Calu3 (cell line): ENCODE measurements at places on chromosomes 1 and 21.

- H3K4me1 ChIP-seq, result peaks cover 51% of the 10 kb centered on the region
- H3K27ac ChIP-seq, result peak overlapping the region; percentile 85
- H3K27me3 ChIP-seq, result no peaks in the 10 kb centered on the region
- H3K36me3 ChIP-seq, result peaks cover 50% of the 10 kb centered on the region
Observed at GRCh38 chr1:94926126-94926914, 590 bp downstream of the CNN3 start.

GRCh38 chr1:171545523-171545922 lies 60.2 kb downstream of the PRRC2C start:
- H3K36me3 ChIP-seq, result peaks cover 82% of the 10 kb centered on the region
- no peaks in the 10 kb centered on the region for H3K4me1 ChIP-seq
- no peaks in the 10 kb centered on the region for H3K27me3 ChIP-seq
- no peak overlapping the region for H3K27ac ChIP-seq

DNA sequence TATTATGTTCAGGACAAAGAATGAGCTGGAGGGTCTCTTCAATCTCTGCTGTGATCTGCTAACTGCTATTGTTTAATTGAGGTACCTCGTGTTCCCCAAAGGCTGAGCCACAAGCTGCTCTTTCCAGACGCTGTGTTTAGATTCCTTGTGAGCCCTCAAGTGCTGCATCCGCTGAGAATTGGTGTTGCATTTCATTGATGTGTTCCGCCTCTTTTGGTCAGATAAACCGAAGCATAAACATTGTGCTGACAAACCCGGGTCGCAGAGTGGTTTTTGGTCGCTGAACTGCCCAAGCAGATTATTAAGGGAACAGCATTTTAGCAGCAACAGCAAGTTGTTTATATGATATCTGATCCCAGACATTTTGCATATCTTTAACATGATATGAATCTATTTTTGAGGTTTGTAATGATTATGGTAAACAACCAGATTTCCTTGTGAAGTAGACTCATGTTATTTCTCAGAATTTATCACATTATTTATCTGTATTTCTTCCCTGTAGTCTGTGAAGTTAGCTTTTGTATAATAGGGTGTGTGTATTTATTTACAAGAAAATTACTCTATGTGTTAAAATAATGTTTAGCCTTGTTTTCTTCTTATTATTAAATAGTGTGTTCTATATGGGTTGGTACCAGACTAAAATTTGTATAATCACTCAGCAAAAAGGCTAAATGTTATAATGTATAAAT lies 217.2 kb upstream of the C1orf105 start:
- H3K36me3 ChIP-seq, result no peaks in the 10 kb centered on the region
- no peaks in the 10 kb centered on the region for H3K4me1 ChIP-seq
- DNase-seq, result no peak
- no peaks in the 10 kb centered on the region for H3K27me3 ChIP-seq
- no peak overlapping the region for H3K27ac ChIP-seq

DNA sequence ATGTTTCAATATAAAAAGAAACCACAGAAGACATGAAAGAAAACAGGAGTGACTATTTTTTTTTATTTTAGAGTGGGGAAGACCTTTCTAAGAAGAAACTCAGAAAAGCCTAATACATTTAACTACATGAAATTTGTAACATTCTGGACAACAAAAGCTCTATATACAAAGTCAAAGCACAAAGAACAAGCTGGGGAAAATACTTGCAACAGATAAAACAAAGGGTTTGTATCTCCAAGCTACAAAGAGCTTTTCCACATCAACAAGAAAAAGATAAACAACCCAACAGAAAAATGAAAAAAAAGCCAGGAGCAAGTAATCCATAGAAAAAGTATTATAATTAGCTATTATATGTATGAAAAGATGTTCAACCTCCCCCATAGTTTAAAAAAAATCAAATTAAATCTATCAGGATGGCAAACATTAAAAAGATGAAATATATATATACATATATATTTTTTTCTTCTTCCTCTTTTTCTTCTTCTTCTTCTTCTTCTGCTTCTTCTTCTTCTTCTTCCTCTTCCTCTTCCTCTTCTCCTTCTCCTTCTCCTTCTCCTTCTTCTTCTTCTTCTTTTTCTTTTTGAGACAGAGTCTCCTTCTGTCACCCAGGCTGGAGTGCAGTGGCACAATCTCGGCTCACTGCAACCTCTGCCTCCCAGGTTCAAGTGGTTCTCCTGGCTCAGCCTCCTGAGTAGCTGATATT lies 49.1 kb upstream of the EPS8L3 start:
- H3K27ac ChIP-seq, result no peak overlapping the region
- H3K4me3 ChIP-seq, result no peak overlapping the region
- DNase-seq, result no peak
- peaks cover 6% of the 10 kb centered on the region for H3K4me1 ChIP-seq
- H3K36me3 ChIP-seq, result no peaks in the 10 kb centered on the region

GRCh38 chr1:37107153-37107907 lies 73.0 kb upstream of the GRIK3 start:
- H3K27ac ChIP-seq, result no peak overlapping the region
- no peaks in the 10 kb centered on the region for H3K4me1 ChIP-seq
- no peaks in the 10 kb centered on the region for H3K36me3 ChIP-seq
- H3K27me3 ChIP-seq, result peaks cover 30% of the 10 kb centered on the region
- no peak for DNase-seq
- H3K4me3 ChIP-seq, result no peak overlapping the region

DNA sequence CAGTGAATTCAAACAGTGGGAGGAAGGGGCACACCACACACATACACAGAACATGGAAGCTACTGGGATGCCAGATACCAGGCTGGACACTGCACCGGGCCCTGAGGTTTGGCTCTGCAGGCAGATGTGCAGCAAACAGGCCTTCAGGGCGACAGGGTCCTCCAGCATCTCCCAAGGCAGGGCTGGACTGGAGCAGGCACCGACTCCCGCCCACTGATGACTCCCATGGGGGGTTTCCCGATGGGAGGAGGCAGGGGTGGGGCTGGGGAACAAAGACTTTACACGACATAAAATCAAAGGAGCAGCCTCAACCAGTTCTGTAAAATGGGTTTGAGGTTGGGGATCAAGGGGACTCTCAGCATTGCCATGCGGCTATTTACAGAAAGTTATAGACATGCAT lies 118.1 kb downstream of the SYT2 start:
- no peak overlapping the region for H3K4me3 ChIP-seq
- H3K27ac ChIP-seq, result no peak overlapping the region
- peaks cover 62% of the 10 kb centered on the region for H3K4me1 ChIP-seq
- H3K27me3 ChIP-seq, result no peaks in the 10 kb centered on the region

- H3K4me1 ChIP-seq, result peaks cover 8% of the 10 kb centered on the region
- no peak for DNase-seq
- peak overlapping the region; percentile 66 for H3K4me3 ChIP-seq
- H3K27ac ChIP-seq, result no peak overlapping the region
Observed at GRCh38 chr1:236395947-236396664, 2.0 kb downstream of the EDARADD start.

DNA sequence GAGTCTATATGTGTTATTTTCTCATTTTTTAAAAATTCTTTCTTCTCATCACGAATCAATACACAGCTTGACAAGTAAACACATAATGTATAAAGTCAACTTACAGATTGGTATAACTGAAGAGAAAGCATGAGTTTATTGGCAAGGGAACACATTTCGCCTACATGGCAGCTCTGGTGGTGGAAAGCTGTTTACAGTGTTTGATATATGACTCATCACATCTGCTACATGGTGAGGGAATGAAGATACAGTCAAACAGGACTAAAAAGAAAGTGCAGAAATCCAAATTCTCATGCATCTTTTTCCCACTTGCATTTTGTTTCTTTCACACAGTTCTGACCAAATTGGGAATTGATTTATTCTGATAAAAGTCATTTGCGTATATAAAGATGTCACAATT lies 122.2 kb upstream of the ADGRL4 start:
- DNase-seq, result no peak
- no peaks in the 10 kb centered on the region for H3K4me1 ChIP-seq
- no peak overlapping the region for H3K4me3 ChIP-seq
- H3K27ac ChIP-seq, result no peak overlapping the region
- no peaks in the 10 kb centered on the region for H3K27me3 ChIP-seq

GRCh38 chr1:189530162-189530561 lies 947.5 kb downstream of the BRINP3 start:
- DNase-seq, result no peak
- no peaks in the 10 kb centered on the region for H3K27me3 ChIP-seq
- H3K36me3 ChIP-seq, result no peaks in the 10 kb centered on the region
- no peaks in the 10 kb centered on the region for H3K4me1 ChIP-seq
- no peak overlapping the region for H3K27ac ChIP-seq

- H3K4me1 ChIP-seq, result peaks cover 16% of the 10 kb centered on the region
- H3K36me3 ChIP-seq, result peaks cover 6% of the 10 kb centered on the region
- H3K27ac ChIP-seq, result no peak overlapping the region
- H3K4me3 ChIP-seq, result no peak overlapping the region
- H3K27me3 ChIP-seq, result no peaks in the 10 kb centered on the region
Observed at GRCh38 chr1:195717651-195718050, 890.6 kb downstream of the KCNT2 start.

DNA sequence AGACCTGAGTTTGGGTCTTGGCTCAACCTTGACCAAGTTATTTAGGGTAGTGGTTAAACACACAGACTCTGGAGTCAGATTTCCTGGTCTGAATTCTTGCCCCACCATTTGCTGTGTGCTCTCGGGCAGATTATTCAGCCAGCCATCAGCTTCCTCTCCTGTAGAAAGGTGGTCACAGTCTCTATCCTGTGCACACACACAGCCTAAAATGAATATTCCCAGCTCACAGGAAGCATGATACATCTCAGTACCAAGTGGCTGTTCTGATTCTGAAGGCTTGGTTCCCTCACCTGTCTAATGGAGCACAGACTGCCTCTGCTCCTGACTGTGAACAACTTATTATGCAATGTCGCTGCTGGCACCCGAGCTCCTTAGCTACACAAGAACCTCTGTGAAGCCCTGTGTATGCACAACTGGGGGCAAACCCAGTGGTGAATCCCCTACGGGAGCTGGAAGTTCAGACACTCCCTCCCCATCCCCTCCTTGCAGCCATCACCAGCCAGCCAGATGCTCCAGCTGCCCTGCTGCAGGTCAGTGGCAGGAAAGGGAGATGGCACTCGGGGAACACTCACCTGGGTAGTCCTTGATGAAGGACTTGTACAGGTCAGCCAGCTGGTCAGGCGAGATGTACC lies 13.7 kb downstream of the ENO1 start:
- H3K4me1 ChIP-seq, result peaks cover 18% of the 10 kb centered on the region
- H3K27me3 ChIP-seq, result no peaks in the 10 kb centered on the region
- no peak overlapping the region for H3K27ac ChIP-seq
- peaks cover 77% of the 10 kb centered on the region for H3K36me3 ChIP-seq
- H3K4me3 ChIP-seq, result no peak overlapping the region
- DNase-seq, result no peak

DNA sequence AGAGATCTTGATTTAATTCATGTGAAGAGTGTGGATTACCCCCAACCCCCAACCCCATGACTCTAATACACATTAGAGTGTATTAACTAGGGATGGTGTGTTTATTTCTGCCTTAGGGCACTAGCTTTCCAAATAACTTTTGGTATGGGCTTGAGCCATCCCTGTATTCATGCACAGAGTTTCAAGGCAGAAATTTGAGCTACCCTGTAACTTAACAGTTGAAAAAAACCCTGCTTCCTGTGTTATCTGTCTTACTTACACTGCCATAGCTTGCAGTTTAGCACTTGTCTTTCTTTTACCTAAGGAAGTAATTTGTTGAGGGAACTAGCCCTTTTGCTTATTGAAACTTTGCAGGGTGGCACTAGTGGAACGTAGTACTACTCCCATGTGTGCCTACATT lies 6.3 kb downstream of the SRSF11 start:
- peaks cover 30% of the 10 kb centered on the region for H3K36me3 ChIP-seq
- no peaks in the 10 kb centered on the region for H3K27me3 ChIP-seq
- no peak overlapping the region for H3K4me3 ChIP-seq
- peaks cover 19% of the 10 kb centered on the region for H3K4me1 ChIP-seq
- no peak for DNase-seq

DNA sequence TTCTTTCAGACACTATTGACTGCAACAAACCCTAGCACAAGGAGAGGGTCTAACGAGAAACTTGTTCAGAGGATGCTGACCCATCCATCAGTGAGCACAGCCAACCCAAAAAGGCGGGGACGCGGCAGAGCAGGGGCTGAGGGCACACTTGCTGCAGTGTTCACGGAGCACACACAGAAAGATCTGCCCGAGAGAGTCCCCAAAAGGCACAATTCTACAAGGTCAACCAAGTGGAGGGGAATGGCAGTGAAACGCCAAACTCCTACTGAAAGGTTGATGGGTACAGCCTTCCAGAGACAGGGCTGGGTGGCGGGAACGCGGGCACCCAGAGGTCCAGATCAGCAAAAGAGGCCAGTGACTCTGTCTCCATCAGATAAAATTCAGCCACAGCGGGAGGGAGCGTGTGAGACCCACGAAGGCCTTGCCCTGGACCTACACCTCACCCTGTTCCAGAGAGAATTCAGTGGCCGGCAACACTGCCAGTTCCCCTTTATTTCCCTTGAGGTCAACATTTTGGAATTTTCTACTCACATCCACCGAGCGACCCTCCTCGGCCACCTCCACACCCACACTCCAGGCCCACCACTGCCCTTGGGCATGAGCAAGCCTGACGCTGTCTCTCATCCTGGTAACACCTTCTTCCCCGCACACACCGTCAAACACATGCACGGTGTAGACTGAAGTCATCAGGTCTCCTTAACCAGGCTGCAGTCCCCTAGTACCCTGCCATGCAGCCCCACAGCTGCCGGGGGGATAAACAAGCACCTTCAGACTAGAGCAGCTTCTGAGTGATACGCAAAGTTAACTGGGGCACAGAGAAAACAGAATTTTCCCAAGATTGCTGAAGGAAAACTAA lies 5.5 kb downstream of the GNG4 start:
- H3K27ac ChIP-seq, result no peak overlapping the region
- DNase-seq, result no peak
- no peak overlapping the region for H3K4me3 ChIP-seq
- H3K4me1 ChIP-seq, result peaks cover 34% of the 10 kb centered on the region
- H3K36me3 ChIP-seq, result peaks cover 24% of the 10 kb centered on the region

- no peak overlapping the region for H3K4me3 ChIP-seq
- H3K4me1 ChIP-seq, result peaks cover 3% of the 10 kb centered on the region
- H3K27ac ChIP-seq, result no peak overlapping the region
- H3K36me3 ChIP-seq, result no peaks in the 10 kb centered on the region
- H3K27me3 ChIP-seq, result no peaks in the 10 kb centered on the region
- DNase-seq, result no peak
Observed at GRCh38 chr1:89980605-89981004, 14.3 kb upstream of the ZNF326 start.

DNA sequence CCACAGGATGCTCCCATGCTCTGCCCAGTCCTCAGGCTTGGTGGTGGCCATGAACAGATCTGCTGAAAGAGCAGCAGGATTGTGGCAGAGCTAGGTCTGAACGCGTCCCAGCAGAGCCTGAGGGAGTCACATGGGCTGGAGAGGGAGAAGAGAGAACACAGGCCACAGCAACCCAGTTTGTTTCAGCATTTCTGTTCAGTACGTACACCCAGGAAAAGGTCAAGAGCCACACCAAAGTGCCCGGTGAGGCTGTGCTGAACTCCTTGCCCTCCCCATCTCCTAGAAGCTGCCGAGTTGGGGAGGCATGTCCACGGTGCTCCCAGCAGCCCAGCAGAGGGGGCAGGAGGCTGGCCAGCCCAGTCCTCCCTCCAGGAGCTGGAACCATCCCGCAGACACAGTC lies 5.5 kb downstream of the PKP1 start:
- H3K4me3 ChIP-seq, result no peak overlapping the region
- no peak for DNase-seq
- H3K4me1 ChIP-seq, result peaks cover 25% of the 10 kb centered on the region
- no peaks in the 10 kb centered on the region for H3K36me3 ChIP-seq

- peaks cover 12% of the 10 kb centered on the region for H3K4me1 ChIP-seq
- no peak overlapping the region for H3K27ac ChIP-seq
- no peak overlapping the region for H3K4me3 ChIP-seq
- peaks cover 19% of the 10 kb centered on the region for H3K36me3 ChIP-seq
- no peak for DNase-seq
Observed at GRCh38 chr1:115092175-115092574, 2.9 kb upstream of the TSPAN2 start.
